GOT3 (cell line): ENCODE measurements at places on chromosomes 5 and 9.

- DNase-seq = no peak
Observed at GRCh38 chr5:178107756-178108310, 5.5 kb upstream of the N4BP3 start.

- DNase-seq = no peak
Observed at GRCh38 chr9:24602693-24603352, 57.1 kb upstream of the IZUMO3 start.

- no peak for DNase-seq
Observed at GRCh38 chr5:15566306-15566705, 66.3 kb downstream of the FBXL7 start.

GRCh38 chr5:126527892-126528291 lies 67.1 kb downstream of the ALDH7A1 start:
- DNase-seq = no peak

GRCh38 chr5:84450617-84451414 lies 66.1 kb upstream of the EDIL3 start:
- no peak for DNase-seq

- no peak for DNase-seq
Observed at GRCh38 chr5:347712-348284, 26.3 kb downstream of the AHRR start.

- no peak for DNase-seq
Observed at GRCh38 chr5:119327018-119327417, 28.8 kb upstream of the TNFAIP8 start.
